Activated CD4-positive, alpha-beta T cell treated with anti-CD3 and anti-CD28 coated beads, Interleukin-2, amount 50 U/mL, for 16 hours (primary cell): ENCODE measurements at places on chromosomes 2 and 18.
A peak's percentile ranks its signal among the peaks of the same experiment; 100 is the strongest.

- no peak for DNase-seq
Observed at GRCh38 chr2:145020694-145021093, 500.8 kb upstream of the ZEB2 start.

GRCh38 chr2:222433332-222434173, 9.2 kb downstream of the SGPP2 start:
- DNase-seq: no peak

DNA sequence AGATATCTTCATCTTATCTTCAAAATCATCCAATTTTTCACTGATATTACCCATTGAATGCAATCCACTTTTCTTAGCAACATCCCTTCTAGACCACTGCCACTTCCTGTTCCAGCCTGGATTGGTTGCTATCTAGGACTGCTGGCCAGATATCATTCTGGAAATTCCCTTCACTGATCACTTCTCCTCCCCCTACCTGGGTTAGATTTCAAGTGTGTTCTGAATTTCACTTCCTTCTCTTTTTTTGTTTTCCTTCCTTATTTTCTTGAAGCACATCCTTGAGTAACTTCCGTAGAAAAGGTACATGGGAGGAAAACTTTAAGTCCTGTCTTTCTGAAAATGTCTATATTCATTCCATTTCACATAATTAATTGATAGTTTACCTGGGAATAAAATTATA, 82.0 kb upstream of the IL1R2 start:
- DNase-seq: no peak

DNA sequence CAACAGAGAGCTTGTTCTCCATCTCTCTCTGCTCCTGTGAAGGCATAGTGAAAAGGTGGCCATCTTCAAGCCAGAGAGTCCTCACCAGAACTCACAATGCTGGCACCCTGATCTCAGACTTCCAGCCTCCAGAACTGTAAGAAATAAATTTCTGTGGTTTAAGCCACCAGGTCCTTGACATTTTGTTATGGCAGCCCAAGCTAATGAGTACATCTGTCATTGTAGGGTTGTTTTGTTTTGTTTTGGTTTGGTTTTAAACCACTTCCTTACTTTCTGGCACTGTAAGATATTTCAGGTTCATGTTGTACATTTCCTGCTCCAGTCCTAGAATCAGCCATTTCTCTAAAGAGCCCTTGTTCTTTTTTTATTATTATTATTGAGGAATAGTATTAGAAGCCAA, 171.2 kb downstream of the CPS1 start:
- no peak for DNase-seq

GRCh38 chr2:144671695-144672455, 152.0 kb upstream of the ZEB2 start:
- DNase-seq: no peak

DNA sequence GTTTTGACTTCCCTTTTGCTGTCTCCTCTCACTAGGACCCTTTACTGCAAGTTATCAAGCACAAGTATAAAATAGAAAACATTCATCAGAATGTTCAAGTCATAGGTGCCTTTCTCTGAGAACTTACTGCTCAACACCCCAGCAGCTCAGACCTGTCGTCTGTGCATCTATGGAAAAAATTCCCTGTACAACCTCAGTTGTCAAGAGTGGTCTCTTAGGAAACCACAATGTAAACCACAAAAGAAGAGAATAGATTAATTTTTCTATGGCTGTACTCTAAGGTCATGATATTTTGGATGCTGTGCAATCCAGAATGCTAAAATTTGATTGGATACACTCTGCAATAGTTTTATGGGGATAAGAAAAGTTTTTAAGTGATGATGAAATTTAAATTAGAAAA, 84.1 kb downstream of the RBMS1 start:
- no peak for DNase-seq

DNA sequence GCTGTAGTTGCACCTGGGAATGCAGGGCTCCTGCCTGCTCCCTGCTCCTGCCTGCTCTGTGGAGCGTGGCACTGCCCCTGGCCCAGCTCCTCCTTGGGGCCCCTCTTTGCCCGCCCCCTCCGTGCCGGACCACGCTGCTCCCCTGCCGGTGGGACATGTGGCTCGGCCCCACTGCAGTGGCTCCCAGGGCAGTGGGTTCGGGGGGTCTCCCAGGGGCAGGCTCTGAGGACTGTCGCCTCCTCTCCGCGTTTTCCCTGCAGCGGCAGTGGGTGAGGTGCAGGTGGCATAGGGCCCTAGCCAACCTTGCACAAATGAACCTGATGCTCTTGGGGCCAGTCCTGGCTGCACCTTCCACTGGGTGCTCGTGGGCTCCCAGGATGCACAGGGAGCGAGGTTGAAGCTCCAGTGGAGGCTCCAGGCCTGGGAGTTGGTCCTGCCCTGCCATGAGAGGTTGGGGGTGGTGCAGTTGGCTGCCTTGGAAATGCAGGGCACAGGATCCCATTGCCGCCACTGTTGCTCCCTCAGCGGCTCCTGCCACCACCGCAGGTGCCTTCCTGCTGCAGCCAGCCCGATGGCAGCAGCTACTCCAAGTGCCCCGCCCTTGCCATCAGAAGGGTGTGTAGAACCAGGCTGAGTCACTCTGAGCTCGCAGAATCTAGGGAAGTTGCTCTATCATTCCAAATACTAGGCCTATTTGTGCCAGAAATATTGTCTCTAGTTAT, 313.1 kb upstream of the SYT4 start:
- no peak for DNase-seq

DNA sequence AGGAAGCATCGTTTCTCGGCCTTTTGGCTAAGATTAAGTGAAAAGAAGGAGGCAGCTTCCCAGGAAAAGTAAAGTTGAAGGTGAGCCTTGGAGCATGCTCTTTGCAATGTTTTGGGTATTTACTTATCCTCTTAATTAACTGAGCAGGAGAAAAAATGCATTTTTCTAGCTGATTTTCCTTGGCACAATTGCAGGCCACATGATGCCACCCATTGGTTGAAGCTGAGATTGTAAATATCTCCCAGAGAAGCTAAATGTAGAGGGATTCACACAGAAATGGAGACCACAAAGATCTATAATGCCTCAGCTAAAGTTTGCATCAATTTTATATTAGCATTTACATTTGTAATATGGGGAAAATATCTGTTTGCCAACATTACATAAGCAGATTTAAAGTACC, 294.1 kb downstream of the KCNS3 start:
- no peak for DNase-seq

DNA sequence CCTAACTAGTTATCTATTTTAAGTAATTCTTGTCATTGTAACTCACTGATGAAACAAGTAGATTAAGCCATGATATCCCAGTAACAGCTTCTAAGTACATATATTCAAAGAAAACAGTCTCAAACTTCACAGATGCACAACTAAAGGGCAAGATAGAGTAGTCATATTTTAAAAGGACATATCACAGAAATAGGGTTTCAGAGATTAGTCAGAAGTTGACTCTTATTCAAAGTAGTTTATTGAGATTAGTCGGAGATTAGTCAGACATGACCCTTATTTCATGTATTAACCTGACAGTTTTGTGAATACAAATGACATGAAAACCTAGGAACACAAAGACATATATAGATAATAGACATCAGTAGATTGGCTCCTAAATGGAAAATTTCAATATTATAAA, 15.9 kb upstream of the CHAC2 start:
- DNase-seq: peak; percentile 79

DNA sequence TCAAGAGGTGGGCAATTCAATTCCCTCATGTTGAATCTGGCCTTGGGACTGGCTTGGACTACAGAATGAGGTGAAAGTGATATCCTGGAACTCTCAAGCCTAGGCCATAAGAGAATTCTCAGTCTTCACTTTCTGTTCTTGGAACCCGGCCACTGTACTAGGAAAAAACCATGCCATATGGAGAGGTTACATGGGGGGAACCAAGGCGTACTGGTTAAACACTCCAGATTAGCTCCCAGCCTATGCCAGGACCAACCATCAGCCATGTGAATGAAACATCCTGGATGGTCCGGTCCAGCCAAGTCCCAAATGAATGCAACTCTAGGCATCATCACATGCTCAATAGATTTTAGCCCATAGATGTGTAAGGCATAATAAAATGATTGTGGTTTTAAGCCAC, 56.4 kb downstream of the ZNF385B start:
- no peak for DNase-seq

GRCh38 chr2:63064197-63064596, 13.6 kb downstream of the OTX1 start:
- no peak for DNase-seq

DNA sequence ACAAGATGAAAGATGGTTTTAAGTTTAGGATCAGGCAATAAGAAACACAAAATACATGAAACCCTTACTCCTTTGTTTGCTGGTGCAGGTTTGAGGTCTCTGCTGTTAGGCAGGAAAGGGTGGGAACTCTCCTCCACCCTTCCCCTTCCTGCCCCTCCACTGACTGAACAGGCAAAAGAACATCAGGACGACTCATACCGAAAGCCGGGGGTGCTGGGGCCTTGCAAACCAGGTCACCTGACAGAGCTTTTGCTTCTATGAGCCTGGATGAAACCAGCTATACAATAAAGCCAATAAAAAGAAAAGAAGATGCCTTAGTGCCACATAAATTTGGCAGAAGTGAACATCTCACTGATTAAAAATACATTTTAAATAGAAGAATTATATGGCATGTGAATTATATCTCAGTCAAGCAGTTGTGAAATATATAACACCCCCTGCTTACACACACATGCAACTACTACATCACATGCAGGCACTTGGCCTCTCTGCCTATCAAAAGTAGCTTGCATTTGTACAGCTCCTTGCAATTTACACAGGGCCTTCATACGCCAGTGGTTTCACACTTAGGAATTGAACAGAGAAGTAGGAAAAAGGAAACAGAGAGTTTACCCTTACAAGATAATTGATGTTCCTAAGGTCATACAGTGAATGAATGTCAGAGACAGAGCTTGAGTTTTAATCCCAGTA, 215.1 kb upstream of the TRIB2 start:
- peak; percentile 93 for DNase-seq

GRCh38 chr2:9539531-9539930, 16.1 kb downstream of the ADAM17 start:
- DNase-seq: no peak

DNA sequence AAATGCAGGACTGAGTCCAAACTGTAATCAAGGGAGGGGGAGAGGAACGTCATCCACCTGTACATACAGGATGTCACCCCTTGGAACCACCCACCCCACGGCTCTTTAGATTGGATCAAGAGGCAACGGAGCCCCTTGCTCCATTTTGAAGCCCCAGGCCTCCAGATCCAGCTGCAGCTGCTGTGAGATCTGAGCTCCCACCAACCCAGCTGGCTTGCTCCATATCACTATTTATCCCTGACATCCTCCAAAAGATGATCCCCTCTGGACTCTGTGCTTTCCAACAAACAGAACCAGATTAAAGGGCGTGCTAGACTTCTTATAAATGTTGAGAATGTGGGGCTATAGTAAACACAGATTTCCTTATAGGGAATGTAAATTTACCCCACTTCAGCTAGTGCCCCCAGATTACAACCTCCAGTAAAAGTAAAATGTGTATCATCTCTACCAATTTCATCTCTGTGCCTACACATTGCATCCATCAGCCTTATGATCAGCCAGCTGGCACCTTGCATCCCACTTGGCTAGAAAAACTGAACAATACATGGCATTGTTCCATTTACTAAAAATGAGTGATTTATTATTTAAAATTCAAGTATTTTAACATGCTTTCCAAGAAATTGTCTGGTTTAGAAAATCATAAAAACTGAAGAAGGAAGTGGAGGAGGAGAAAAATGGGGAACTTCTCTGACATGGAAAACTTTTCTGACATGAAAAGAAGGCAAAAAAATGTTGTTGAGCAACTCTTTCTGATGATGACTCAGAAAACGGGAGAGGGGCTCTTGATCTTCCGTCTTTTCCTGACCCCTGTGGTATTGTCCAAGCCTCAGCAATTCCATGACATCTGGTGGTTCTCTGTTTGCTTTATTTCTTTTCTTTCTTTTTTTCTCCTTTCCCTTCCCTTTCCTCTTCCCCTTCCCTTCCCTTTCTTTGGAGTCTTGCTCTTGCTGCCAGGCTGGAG, 262.6 kb upstream of the THUMPD2 start:
- DNase-seq: no peak

- DNase-seq: no peak
Observed at GRCh38 chr2:72166279-72166678, 18.6 kb upstream of the CYP26B1 start.

DNA sequence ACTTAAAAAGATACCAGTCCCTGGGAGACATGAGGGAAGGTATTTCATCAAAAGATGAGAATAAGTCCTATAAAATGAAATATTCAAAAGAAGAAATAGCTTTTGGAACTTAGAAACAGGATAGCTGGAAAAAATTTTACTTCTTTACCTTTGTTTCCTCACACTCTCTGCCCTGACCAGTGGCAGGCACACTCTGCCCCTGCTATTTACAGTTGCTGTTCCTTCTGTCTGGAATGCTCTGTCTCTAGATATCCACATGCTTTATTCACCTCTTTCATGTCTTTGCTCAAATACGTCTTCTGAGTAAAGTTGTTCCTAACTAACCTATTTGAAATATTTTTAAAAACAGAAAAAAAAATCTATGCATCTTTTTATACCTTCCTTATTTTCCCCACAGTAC, 125.6 kb downstream of the PTRHD1 start:
- DNase-seq: no peak

GRCh38 chr2:88680266-88680902, 11.1 kb upstream of the RPIA start:
- DNase-seq: no peak

DNA sequence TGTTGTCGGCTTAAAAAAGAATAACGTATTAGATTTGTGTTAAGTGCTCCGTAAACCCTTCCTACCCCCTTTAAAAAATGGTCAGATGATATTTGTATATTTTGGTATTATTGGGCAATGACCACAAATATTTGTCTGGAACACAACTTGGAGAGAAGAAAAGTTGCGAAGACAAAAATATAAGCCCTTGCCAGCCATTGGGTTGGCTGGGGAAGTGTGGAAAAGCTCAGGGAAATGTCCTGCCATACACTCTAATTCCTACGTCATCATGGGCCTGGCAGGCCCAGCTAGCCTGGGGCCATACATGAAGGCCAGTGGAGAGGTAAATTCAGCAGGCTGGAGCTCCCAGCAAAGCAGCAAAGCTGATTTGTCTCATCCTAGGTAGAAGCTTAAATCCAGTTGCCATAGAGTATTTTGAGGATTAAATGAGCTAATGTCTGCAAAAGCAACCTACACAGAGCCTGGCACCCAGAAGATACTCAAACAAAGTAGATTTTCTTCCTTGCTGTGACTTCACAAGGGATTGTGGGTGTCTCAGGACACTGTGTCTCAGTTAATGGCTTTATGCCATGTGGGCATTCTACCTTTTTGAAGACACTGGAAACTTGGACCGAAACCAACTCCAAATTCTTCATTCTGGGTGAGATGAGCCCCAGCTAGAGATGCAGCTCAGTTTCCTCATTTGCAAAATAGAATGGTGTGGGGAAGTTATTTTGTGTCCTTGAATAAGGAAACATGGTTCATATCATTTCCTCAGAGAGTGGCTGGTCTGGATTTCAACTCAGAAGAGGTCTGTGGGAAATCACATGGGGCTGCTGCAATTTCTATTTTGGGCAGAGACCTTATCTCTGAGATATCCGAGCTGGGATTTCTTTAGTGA, 87.9 kb upstream of the MAP4K3 start:
- no peak for DNase-seq

- DNase-seq: no peak
Observed at GRCh38 chr2:128458505-128458904, 139.8 kb upstream of the HS6ST1 start.
